CD4-positive, alpha-beta T cell (primary cell): ENCODE measurements at places on chromosomes 13 and 19. TPM values are rescaled to one million over a fixed set of nuclear protein-coding genes. Genes with fewer than 3 reads are reported as not detected.

Gene ZNF91
- 95.5 TPM for total RNA-seq

DNA sequence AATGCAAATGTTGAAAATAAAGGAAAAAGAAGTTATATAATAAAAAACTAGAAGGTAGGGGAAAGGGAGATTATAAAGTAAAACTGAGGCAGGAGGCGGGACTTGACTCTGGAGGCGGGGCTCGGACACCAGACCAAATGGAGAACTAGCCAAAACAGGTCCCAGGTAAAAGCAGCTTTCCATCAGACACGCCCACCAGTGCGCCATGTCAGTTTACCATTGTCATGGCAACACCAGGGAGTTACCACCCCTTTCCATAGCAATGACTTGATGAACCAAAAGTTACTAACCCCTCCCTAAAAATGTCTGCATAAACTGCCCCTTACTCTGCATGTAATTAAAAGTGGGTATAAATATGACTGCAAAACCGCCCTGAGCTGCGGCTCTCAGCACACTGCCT, 70.9 kb downstream of the PEPD start:
- DNase-seq: no peak
- H3K4me3 ChIP-seq: no peak overlapping the region
- H3K27me3 ChIP-seq: no peaks in the 10 kb centered on the region
- no peak overlapping the region for H3K27ac ChIP-seq

GRCh38 chr13:76131551-76131950, 495.4 kb downstream of the LMO7 start:
- H3K4me3 ChIP-seq: no peak overlapping the region
- H3K27me3 ChIP-seq: no peaks in the 10 kb centered on the region
- no peaks in the 10 kb centered on the region for H3K4me1 ChIP-seq

GRCh38 chr13:52459668-52460067, 4.4 kb downstream of the CKAP2 start:
- no peaks in the 10 kb centered on the region for H3K27me3 ChIP-seq
- H3K36me3 ChIP-seq: peaks cover 19% of the 10 kb centered on the region
- DNase-seq: no peak
- H3K4me3 ChIP-seq: no peak overlapping the region

DNA sequence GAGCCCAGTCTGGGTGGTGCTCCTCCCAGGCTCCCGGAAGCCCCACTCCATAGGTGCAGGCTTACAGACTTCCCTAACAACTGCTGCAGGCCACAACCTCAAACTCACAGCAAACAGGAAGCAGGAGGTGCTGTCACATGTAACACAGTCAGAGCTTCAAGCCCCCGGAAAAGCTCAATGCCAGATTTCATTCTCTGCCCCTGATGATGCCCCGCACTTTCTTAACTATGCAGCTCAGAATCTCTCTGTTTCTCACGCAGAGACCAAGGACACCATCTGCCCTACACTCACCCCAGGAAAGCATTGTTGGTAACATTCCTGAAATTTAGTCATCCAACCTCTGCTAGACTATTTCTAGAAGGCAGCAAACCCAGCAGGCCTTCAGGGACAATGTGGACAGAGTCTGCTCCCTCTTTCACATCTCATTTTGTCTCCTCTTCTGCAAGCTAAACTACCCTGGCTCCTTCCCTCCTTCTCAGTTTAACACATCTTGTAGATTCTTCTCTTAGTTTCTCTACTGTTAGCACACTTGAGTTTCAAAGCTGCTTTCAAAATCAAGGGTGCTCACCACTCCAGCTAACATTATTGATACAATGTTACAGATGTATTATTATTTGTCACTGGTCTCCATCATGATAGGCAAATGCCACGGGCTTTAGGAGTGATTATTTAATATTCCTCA, 162.5 kb downstream of the KCTD12 start:
- H3K4me3 ChIP-seq: no peak overlapping the region
- H3K36me3 ChIP-seq: no peaks in the 10 kb centered on the region
- no peak for DNase-seq
- no peak overlapping the region for H3K27ac ChIP-seq
- no peaks in the 10 kb centered on the region for H3K27me3 ChIP-seq

DNA sequence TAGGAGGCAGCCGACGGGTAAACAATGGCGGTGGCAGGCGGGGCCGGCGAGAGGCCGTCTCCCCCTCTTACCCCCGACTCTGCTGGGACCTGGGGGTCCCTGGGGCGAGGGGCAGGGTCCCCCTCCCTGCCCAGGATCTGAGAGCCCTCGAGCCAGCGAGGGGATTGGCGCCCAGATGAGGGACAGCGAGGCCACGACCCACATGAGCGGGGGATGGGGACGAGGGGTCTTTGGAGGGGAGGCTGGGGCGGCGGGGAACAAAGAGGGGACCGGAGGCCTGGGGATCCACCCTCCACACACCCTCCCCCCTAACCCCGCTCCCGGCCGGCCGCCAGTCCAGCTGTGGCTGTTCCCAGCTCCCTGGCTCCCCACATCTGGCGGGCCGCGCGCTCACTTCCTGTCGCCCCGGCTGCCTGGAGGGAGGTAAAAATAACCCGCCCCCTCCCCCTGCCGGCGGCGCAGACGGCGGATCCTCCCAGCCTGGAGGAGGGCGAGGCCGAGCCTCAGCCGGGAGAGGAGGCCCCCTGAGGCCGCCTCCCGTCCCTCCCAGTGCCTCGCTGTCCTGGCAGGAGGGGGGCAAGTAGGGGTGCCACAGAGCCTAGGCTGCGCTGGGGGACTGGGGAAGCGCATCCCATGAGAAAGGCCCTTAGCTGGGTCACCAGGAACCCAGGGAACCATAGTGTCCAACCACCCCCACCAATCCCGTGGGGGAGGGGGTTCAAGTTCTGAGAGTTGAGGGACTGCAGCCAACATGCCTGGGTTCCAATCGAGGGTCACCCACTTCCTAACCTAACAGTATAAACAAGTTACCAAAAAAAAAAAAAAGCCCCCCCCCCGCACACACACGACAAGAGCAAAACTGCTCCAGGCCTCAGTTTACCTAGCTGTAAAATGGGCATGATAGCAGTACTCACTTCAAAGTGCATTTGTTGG, 29.3 kb upstream of the NANOS3 start:
- DNase-seq: peak; percentile 83
- no peaks in the 10 kb centered on the region for H3K27me3 ChIP-seq
- H3K36me3 ChIP-seq: no peaks in the 10 kb centered on the region
- H3K4me1 ChIP-seq: peaks cover 83% of the 10 kb centered on the region
- H3K4me3 ChIP-seq: peak overlapping the region; percentile 76
- peak overlapping the region; percentile 100 for H3K27ac ChIP-seq

Gene TRIM13
- 32.5 TPM for total RNA-seq
